ENCODE measurements at places on chromosomes 2 and 18.
A peak's percentile ranks its signal among the peaks of the same experiment; 100 is the strongest.

- peak; percentile 31 for DNase-seq
Measured at GRCh38 chr2:200199576-200200263, 106.8 kb upstream of the SPATS2L start.

GRCh38 chr2:71532327-71532726, 79.0 kb downstream of the DYSF start:
- DNase-seq: no peak

- no peak for DNase-seq
Measured at GRCh38 chr18:35128675-35129074, 87.5 kb downstream of the MAPRE2 start.

- DNase-seq: no peak
Measured at GRCh38 chr2:225495706-225496105, 96.2 kb downstream of the NYAP2 start.

DNA sequence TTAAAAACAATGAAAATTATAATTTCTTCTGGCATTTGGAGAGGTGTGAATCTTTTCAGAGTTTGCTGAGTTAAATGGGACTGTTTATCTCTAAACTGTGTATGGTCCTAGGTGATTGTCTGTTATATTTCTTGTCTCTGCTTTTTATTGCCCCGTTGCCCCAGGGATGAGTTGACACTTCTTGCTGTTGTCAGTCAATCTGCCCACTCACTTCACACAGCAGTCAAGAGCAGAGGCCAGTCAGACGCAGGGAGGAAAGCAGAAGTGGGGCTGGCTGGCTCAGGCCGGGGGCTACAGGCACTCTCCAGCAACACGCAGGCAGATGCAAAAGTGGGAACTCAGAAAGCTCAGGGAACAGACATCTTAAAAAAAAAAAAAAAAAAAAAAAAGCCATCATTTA, 365.2 kb downstream of the CLIP4 start:
- DNase-seq: no peak

GRCh38 chr18:9988665-9989064, 74.8 kb downstream of the VAPA start:
- no peak for DNase-seq

DNA sequence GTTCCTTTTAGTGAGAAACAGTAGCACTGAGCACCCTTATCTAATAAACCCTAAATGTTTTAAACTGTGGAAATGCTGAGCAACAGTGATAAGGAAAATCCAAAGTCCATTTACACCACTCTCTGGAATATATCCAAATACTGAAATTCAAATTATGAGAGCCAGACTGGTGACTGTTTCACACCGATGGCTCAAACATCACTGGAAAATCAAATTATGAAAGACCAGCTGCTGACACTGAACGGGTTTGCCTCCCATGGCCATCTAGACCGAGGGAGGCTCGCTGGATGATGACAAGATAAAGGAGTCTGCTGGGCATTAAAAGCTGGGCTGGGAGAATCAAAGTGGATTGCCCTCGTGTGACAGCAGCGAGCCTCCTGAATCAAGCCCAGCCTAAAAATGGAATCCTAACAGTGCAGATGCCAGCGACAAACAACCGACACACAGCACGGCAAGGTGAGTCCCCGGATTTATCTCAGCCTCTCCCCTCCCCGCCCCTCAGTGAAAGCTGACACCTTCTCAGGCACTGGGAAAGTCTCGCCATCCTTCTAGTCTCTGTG, 30.3 kb downstream of the SERPINE2 start:
- DNase-seq: no peak

DNA sequence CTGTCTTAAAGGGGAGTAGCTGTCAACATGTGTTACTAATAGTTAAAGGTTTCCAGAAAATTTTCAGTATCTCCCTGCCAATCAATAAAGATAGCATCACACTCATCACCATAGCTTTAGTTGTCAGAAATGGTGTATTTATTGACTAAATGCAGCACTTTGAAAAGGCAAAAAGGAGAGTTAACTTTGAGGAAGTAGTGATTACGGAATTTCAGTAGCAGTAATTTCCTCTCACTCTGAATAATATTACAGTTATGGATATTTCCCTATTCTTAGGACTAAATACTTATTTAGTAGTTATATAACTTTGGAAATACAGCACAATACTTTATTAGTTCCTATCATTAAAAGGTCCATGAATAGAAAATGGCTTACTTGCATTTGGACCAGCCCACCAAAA, 250.5 kb downstream of the CAMKMT start:
- DNase-seq: no peak

DNA sequence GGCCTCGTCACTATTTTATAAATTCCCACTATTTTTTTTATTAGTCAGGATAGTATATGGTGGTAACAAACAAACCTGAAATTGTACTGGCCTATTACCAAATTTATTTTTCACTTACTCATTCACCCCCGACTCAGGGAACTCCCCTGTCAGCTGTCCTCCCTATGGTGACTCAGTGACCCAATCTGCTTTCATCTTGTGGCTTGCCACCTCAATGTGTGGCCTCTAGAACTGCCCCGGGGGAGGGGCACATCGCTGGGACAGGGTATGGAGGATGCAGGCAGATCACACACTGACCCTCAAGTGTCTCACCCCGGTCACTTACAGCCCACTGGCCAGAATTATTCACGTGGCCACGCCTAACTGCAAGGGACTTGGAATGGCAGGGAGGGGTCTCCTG, 71.6 kb downstream of the ACTR2 start:
- DNase-seq: no peak

DNA sequence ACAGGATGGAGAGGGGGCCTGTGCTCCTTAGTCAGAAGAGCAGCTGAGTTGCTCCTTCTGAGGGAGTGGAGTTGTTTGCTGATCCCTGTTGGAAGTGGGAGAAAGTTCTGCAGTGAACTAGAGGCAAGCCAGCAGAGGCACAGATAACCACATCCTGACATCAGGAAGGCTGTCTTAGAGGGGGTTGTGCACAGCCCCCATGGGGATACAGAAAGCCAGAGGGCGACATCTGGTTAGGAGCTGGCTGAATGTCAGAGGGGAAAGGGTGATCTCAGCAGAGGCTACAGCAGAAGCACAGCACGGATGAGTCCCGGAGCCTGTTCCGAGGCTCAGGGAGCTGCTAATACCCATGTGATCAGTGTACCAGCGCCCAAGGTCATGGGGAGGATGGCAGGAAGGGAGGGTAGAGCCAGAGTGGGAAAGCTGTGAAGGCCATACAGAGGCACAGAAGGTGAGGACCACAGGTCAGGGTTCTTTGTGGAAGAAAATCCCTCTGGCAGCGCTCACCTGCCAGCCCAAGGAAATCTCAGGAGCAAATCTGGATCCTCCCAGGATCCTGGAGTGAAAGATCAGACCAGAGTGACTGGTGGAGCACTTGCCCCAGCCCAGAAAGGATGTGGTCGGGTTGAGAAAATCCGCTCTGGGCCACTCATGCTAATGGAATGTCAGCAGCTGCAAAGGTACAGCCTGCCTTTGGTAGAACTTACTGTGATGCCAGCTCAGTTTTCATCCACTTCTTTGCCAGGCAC, 111.8 kb downstream of the STPG4 start:
- DNase-seq: peak; percentile 81

- DNase-seq: no peak
Measured at GRCh38 chr2:136135921-136136906, 18.3 kb upstream of the CXCR4 start.

DNA sequence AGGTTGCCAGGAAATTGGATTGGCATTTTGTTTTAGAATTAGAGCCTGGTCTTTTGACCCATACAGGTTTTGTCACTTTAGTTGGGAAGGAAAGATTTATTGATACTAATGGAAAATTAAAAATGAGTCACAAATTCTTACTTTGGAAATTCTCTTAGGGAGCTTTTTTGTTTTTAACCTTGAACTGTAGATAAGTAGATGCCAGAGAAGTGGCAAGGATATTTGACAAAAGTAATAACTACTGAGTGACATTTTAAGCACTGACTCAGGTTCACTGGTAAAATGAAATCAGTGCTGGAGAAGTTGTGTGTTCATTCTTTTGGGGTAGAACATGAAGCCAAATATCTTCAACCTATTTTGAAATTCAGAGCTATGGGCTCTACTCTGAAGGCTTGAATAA, 56.5 kb downstream of the LDLRAD4 start:
- no peak for DNase-seq

- DNase-seq: peak; percentile 18
Measured at GRCh38 chr2:88307817-88308216, 137.7 kb downstream of the THNSL2 start.

GRCh38 chr2:118078734-118079133, 9.5 kb upstream of the INSIG2 start:
- no peak for DNase-seq

DNA sequence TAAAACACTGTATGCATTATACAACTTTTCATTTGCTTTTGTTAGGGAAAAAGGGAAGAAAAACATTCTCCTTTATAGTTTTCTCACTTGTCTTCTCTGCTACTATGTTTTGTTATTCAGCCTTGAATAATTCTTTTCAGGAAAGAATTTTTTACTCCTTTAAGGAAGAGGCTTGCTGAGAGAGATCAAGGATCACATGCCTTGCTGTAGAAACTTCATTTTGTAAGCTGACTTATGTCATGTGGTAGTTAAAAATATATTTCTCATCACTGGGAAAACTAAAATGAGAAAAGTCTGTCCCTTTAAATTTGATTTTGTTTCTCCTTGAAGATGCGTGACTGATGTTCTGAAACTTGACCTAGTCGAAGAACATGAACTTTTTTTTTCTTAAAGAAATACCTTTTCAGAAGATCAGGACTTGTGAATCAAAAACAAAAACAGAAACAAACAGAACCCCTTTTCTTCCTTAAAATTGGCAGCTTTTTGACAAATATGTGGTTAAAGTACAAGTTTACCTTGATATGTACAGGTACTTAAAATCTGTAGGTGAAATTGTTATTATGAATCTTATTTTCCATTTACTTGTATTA, 145.1 kb downstream of the COMMD1 start:
- no peak for DNase-seq

- DNase-seq: no peak
Measured at GRCh38 chr2:234394450-234394849, 102.4 kb downstream of the ARL4C start.

DNA sequence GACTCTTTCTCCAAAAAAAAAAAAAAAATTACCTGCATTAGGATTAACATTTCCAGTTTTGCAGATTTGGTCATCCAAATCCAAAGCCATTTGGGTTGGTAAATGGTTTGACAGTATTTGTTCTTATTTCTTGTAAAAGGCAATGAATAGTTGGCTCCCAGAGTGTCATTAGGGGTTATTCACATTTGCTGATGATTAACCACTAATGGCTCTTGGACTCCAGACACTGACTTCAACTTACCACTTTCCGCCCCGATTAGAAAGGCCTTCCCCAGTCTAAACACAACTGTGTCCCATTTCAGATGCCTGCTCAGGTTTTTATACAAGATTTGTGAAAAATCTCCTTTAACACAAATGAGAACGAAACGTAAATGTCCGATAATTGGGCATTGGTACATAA, 9.6 kb upstream of the TGIF1 start:
- DNase-seq: no peak

GRCh38 chr2:204110751-204111516, 174.4 kb downstream of the ICOS start:
- DNase-seq: no peak

DNA sequence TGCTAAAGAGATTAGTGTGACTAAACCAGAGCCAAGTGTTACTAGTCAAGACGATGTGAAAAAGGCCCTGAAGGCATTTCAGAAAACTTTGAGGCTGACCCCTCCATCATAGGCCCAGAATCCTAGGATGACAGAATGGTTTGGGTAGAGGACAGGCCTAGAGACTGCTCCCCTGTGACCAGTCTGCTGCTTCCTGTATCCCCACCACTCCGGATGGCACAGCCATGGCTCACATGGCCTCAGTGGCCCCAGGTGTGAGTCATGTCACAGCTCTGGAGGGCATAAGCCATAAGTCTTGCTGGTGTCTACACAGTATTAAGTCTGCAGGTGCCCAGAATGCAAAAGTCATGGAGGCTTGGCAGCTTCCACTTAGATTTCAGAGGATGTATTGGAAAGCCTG, 12.4 kb upstream of the STAT1 start:
- DNase-seq: no peak

- DNase-seq: no peak
Measured at GRCh38 chr2:37500031-37500430, 155.6 kb downstream of the QPCT start.

GRCh38 chr2:3745920-3746319, 42.5 kb downstream of the DCDC2C start:
- no peak for DNase-seq

DNA sequence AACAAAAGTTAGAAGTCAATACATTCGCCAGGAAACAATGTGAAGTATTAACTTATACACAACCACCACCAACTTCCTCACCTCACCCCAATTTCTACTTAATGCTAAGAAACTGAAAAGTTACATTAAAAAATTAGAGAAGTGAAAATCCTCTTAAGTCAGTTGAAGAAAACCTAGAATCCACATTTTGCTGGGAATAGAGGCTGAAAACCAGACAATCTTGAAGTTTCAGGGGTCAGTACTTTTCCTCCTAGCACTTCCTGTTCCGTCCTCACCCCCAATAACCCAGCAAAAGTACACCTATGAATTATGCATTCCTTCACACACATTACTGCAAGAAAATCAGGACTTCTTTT, 6.3 kb downstream of the YES1 start:
- no peak for DNase-seq

GRCh38 chr2:68196120-68196716, 38.5 kb downstream of the PNO1 start:
- no peak for DNase-seq

- DNase-seq: peak; percentile 75
Measured at GRCh38 chr2:223759569-223760430, 77.6 kb downstream of the AP1S3 start.

Data from A549 (cell line).